SW480 (cell line): ENCODE measurements at places on chromosomes 3 and 15.

GRCh38 chr3:126448893-126449180 lies 26.9 kb downstream of the ZXDC start:
- DNase-seq: no peak

DNA sequence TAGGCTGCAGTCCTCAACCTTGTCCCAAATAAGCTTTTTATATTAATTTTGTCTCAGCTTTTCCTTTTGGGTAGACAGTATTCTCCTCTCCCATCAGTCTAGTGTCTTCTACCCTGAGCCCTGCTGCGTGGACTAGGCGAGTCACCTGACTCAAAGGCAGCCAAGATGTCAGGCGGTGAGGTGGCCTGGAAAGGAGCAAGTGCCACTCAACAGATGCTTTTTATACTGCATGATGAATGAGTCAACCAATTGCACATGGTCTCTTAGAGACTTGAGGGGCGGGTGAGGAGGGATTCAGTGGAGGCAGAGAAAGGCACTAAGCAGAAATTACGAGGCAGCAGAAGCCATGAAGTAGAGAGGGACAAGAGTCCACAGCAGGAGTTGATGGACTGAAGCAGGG lies 95.9 kb downstream of the FRMD4B start:
- no peak for DNase-seq

DNA sequence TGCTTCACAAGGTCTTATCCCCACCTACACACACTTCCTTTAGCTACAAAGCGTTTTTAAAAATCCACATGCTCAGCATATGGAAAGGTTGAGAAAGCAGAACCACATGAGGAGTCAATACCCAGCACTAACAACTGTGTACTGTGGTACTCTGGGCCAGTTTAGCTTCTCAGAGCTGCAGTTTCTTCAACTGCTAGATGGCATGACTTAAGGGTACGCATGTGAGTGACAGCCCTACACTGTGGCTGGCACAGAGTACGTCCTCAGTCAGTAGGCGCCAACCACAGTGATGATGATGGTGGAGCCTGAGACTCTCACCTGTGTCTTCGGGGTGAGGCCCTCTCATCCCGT lies 17.4 kb downstream of the CCDC12 start:
- DNase-seq: no peak

DNA sequence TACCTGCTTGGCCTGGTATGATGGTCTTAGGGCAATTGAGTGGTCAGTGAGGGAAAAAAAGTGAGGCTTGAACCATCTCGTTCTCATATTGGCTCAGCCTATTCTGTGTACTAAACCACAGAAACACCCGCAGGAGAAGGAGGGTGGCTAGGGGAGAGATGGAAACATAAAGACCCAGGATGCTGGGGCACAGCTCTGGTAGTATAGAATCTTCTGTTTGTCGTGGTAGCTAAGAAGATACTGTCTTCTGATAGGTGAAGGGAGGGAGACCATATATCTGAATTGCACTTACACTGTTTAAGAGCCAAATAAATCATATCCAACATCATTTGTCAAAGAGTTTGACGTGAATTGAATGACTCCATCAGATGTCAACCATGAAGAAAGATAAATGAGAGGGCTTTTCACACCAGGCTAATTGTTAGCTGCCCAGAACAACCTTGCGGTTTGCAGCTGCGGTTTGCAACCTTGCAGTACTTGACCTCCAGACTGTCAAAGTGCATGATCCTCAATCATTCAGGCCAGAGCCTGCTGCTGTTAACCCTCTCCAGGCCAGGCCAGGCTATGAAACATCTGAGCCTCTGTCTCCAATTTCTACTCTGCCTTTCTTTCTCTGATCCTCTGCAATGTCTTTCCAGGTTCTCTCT lies 40.9 kb upstream of the PIK3R4 start:
- peak; percentile 16 for DNase-seq

- DNase-seq: peak; percentile 43
Observed at GRCh38 chr3:170076715-170077238, 39.0 kb downstream of the GPR160 start.

- no peak for DNase-seq
Observed at GRCh38 chr3:61730056-61730455, 168.7 kb downstream of the PTPRG start.

GRCh38 chr3:186283096-186283495 lies 78.9 kb downstream of the DGKG start:
- DNase-seq: no peak

GRCh38 chr3:154250291-154250690 lies 74.0 kb downstream of the DHX36 start:
- no peak for DNase-seq

GRCh38 chr3:72802001-72802400 lies 46.2 kb downstream of the SHQ1 start:
- DNase-seq: no peak

DNA sequence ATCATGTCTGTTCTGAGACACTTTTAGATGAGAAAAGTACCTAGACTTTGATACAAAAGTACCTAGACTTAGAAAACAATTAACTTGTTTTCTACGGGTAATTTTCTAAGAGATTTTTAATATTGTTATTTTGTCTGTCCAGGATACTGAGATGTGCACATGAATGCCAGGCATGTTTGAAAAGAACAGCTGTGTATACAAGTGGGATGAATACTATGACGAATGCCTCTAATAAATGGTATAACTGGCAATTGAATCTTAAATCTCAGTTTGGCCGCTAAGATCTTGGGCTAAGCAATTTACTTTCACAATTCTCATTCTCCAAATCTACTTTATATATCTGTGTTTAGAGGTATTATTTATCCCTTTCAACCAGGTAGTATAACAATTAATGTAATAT lies 207.4 kb downstream of the CBLB start:
- no peak for DNase-seq

GRCh38 chr3:21738935-21739702 lies 11.9 kb downstream of the ZNF385D start:
- no peak for DNase-seq

- DNase-seq: no peak
Observed at GRCh38 chr3:141052201-141053069, 1.3 kb downstream of the SPSB4 start.

DNA sequence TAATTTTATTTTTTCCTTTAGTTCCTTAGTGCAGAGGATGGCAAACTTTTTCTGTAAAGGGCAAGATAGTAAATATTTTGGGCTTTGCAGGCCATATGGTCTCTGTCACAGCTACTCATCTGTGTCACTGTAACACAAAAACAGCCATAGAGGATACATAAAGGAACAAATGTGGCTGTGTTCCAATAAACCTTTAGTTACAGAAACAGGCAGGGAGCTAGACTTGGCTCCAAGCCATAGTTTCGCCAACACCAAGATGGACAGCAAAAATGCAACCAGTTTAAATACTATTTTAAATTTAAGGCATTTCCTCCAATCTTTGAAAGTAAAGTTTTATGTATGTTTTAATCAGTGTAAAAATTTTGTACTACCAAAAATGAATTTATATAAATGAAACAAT lies 753.4 kb downstream of the FHIT start:
- DNase-seq: no peak

DNA sequence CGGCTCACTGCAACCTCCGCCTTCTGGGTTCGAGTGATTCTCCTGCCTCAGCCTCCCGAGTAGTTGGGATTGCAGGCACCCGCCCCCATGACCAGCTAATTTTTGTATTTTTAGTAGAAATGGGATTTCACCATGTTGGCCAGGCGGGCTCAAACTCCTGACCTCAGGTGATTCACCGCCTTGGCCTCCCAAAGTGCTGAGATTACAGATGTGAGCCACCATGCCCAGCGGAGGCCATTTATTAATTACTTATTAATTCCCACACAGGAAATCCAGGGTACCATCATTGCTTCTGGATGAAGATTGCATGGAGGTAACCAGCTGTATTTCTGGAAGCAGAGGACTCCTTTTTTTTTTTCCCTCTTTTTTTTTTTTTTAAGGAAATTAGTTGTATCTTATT lies 37.8 kb downstream of the MAP4 start:
- DNase-seq: no peak

DNA sequence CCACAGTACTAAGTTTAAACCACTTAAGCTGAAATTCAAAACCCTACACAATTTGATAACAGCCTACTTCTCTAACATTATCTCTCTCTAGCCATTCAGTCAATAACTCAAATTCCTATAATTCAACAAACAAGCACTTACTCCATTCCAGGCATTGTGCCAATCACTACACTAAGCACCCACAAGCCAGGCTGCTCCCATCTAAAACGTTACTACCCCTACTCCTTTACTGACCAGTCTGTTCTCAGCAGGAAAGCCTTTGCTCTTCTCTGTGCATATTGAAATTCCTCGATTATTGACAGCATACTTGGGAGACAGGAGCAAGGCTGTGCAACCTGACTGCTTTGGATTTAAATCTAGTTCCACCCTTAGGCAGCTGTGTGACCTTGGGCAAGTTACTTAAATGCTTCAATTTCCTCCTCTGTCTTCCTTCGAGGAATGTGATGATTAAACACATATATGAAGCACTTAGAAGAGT lies 177.2 kb upstream of the THBS1 start:
- no peak for DNase-seq

- no peak for DNase-seq
Observed at GRCh38 chr15:33150971-33151370, 43.5 kb downstream of the FMN1 start.

DNA sequence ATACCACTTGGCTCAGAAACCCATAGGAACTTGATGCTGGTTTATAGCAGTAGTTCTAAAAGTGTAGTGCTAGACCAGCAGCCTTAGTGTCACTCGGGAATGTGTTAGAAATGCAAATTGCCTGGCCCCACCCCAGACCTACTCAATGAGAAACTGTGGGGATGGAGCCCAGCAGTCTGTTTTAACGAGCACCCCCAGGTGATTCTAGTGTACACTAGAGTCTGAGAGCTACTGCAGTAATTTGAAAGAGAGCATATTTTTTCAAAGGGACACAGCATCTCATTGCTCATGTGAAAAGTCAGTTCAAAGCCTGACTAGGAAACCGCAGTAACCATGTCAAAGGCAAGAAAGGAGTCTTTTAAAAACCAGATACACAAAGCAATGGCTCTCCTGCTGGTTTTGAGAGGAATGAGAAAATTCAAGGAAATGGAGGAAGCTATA lies 313.4 kb downstream of the SQOR start:
- DNase-seq: peak; percentile 49

DNA sequence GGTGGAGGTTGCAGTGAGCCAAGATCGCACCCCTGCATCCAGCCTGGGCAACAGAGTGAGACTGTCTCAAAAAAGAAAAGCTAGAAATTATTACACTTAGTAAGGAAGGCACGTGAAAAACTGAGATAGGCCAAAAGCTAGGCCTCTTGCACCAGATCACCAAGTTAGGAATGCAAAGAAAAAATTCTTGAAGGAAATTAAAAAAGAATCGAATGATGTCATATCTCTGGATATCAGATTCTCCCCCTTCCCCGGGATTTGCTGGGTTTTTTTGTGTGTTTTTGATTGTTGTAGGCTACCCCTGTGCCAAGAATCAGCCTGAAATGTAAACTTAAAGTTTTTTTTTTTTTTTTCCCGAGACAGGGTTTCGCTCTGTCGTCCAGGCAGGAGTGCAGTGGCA lies 17.4 kb downstream of the PTPN23 start:
- no peak for DNase-seq

DNA sequence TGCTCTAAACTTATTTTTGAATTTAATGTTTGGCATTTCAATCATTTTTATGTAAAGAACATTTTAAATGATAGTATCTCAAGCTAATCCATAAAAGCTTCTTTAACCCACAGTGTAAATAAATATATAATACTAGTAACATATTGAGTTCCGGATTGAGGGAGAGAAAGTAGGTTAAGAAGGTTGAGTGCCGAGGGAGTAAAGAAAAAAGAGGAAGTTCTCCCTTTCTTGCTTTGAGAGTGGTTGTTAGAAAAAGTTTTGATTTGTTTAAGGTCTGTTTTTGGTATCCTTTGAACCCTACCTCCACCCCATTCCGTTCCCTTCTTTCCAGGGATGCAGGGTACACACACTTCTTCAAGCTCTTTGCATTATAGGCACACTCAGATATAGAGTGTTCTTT lies 130.8 kb downstream of the VPS8 start:
- DNase-seq: no peak

- DNase-seq: no peak
Observed at GRCh38 chr3:101611023-101611422, 37.0 kb downstream of the PCNP start.

GRCh38 chr3:177946497-177946896 lies 589.7 kb upstream of the KCNMB2 start:
- DNase-seq: no peak

- DNase-seq: no peak
Observed at GRCh38 chr3:106619-107018, 89.9 kb upstream of the CHL1 start.

GRCh38 chr3:194715022-194715800 lies 29.5 kb downstream of the FAM43A start:
- DNase-seq: no peak

DNA sequence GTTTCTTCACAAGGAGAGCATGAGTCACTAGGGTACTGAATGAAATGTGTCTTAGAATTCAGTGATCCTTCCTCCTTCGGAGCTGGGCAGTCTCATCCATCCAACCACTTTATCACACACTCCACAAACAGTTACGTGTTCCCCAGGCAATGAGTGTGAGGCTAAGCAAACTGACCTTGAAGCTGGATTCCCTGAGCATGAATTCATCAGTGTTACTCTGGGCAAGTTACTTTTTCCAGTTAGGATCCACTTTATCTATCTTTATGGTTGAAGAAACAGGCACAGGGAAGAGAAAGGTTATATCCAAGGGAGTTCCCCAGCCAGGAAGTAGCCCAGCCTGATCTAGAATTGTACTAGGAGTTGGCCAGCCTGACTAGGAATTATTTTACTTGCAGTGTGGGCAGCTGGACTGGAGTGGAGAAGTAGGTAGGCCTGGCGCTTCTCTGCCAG lies 17.1 kb upstream of the GCNT3 start:
- DNase-seq: no peak

- no peak for DNase-seq
Observed at GRCh38 chr3:195012100-195012499, 258.9 kb downstream of the XXYLT1 start.

DNA sequence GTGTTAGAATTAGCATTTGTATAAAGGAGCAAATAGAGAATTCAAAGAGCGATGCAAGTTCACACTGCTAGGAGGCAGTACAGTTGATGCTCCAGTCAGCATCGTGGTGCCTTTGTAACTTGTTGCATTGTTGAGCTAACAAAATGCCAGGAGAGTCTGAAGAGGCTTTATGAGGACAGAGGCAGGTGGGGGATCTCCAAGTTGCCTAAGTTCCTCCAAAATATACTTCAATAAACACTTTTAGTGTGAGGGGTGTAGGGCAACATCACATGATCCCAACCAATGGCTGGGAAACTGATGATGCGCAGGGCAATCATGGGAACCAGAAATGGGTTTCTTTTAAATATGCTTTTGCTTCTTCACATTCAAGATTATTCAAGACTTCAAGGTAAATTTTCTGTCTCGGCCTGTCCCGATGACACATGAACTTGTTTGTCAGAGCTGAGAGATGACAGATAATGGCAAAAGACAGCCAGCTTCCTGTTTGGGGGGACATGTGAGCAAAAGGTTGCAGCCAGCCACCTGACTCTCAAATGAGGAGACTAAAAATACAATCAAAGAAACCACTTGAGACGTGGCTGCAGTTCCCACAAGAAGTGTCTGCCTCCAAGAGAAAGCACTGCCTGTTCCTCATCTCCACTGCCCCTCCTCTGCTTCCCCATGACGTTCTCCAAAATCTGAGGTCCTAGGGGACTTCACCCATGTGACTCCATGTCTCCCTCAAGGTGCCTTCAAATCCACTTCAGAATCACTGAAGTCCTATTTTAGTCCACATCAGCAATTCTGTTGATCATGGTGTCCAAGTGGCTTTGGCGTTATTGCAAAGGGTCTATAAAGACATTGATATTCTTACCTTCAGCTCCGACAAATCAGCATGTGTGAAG lies 39.3 kb downstream of the KLHL6 start:
- DNase-seq: no peak

- peak; percentile 62 for DNase-seq
Observed at GRCh38 chr15:101528108-101528916, 38.8 kb upstream of the PCSK6 start.
